Activated T-cell treated with anti-CD3 and anti-CD28 coated beads for 1 hour (primary cell): ENCODE measurements at places on chromosomes 3 and 15.

DNA sequence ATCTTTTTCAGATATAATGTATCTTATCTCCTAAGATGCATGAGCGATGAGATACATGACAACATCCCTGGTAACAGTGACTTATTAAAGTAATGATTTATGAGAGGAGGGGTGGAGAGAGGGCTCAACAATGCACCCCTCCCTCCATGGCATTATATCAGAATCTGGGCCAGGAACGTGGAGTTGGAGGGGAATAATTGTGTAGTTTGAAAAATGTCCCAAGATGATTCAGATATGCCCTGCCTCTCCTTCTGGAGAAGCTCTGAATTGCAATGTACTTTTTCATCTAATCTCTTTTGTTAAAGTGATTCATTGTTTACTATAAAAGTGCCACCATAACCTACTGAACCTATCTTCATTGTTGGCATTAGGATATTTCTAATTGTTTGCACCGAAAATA is 86.5 kb downstream of the FRMD4B start:
- DNase-seq = no peak

DNA sequence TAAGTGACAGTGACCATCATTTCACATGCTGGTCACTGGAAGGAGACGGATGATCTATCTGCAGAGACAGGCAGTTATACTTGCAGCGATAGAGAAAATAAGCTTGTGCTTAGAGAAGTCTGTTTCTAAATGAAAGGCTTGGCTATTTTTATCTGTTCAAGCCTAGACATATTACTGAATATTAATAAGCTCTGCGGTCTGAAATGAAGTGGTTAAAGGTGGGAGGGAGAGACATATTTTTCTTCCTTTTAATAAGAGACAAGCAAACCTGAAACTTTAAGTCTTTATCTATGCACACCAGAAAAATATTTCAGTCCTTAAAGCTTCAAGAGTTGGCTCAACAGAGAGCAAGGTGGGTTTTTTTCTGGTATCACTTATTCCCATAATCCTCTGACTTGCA is 99.0 kb downstream of the CD200R1L start:
- no peak for DNase-seq

- no peak for DNase-seq
These were observed 7.5 kb upstream of the ALAS1 start for GRCh38 chr3:52190294-52191074.

- DNase-seq = no peak
These were observed 43.8 kb downstream of the GABRB3 start for GRCh38 chr15:26729030-26729429.

DNA sequence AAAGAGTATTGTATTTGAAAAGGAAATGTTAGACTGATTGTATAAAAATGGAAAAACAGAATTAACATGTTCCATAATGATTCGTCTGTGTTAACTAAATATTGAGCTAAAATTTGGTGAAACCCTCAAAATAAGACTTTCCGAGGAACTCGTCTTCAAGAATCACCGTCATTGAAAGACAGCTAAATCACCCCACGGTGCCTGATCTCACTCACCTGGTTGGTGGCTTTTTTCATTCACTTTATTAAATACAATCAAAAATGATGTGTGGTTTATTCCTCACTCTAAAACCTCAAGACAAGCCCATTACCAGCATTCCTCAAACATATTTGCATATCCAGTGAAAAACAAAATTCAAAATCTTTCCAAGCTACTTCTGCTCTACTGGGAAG is 153.9 kb downstream of the FOXP1 start:
- DNase-seq = no peak

DNA sequence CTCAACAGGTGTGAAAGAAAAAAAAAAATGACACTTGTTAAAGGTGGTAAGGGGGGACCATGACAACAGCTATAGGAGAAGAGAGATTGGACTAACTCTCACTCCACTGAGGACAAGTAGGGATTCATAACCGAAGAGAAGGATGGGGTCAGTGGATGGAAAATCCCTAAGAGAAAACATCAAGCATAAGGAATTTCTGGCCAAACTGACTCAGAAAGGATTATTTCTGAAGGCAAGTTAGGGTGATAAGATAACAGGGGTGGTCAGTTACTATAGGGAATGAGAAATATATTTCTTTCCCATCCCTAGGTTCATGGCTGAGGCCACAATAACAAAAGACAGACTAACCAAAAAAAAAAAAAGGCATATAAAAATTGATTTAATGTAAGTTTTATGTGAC is 9.5 kb upstream of the RARB start:
- DNase-seq = no peak

DNA sequence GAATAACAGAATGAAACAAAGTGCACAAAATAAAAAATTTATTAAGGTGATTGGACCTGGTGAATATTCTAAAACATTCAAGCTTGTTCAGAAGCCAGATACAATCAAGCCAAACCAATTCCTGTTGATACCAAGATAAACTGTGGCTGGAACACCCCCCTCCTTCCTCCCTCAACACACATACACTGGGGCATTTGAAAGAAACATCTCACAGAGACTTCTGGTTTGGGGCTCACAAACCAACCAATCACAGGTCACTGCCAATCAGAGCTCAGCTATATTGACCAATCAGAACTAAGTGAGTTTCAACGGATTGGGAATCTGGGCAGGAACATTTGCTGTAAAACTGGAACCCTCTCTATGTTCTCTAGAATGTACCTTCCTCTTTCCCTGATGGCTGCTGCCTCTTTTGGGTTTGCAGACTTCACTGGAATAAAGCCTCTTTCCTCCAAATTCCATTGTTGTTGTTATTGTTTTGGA is 340.6 kb upstream of the GOLIM4 start:
- DNase-seq = no peak

DNA sequence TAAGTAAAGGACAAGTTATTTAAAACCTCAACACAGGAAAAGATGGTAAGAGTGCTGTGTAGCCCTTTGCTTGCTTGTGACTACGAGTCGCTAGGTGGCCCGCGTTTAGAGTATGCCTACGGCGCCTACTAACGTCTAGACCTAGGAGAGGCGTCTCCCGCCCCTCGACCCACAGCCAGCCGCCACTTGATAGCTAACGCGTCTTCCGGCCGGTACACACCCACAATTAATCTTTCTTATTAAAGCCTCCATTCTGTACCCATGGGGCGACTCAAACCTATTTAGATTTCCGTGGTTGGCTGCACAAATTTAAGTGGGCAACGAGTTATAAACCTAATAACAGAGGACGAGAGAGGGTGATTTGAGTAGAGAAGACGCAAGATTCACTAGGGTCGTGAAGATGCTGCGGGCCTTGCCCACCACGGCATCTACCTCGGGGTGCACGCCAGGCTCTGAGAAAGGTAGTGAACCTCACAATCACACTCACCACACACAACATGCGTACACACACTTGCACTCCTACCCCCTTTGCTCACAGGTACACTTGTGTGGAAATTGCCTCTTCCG is 12.0 kb downstream of the SOX2 start:
- no peak for DNase-seq

DNA sequence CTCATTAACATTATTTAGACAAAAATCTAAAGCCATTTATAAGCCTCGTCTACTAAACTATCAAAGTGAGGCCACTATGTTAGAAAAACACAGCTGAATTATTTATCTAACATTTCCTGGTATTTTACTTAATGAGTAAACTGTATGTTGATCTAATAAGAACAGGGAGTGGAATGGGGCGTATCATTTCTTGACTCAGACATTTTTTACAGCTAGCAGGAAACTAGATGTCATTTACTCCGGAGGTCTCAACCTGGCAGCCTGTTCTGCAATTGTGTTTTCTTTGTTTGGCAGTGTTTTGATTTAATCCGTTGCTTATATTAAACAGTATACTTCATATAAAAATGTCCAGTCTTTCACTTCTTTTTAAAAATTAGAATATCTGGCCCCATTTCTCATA is 79.1 kb upstream of the ABI3BP start:
- no peak for DNase-seq

GRCh38 chr3:29745232-29745870 is 464.5 kb downstream of the RBMS3 start:
- no peak for DNase-seq

DNA sequence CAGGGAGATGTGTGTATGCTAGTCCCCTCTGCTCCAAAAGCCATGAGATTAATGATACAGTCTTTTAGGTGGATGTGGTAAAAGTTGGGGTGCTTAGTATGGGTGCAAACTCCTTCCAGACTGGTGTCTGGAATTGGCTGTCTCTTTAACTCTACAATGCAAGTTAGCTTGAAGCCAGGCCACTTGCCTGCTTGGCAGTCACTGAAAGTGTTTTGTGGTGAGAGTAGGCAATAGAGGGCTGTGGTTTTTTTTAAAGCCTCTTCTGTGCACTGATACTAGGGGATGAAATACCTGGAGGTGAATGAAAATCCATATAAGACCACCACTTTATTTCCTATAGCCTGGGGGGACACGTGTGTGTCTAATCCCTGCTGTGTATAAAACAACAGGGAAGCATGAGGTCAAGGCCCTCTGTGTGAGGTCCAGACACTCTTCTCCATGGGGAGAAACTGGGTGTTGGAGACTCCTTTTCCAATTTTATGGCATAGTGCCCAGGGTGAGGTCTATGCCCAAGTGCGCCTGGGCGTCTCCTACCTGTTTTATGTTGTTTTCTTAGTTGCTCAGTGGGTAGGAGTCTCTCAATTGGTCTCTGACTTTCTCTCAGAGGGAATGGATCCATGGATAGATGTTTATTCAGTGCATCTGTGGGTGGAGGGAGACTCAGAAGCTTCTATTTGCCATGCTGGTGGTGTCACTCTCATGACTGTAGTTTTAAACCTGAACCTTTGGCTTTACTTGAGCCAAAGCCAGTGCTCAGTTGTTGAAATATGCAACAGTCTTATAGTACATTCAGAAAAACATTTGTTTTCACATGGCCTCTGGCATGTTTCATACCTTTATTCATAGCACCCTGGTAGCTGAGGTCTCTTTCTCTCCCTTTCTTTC is 327.8 kb upstream of the ATP11B start:
- DNase-seq = no peak

DNA sequence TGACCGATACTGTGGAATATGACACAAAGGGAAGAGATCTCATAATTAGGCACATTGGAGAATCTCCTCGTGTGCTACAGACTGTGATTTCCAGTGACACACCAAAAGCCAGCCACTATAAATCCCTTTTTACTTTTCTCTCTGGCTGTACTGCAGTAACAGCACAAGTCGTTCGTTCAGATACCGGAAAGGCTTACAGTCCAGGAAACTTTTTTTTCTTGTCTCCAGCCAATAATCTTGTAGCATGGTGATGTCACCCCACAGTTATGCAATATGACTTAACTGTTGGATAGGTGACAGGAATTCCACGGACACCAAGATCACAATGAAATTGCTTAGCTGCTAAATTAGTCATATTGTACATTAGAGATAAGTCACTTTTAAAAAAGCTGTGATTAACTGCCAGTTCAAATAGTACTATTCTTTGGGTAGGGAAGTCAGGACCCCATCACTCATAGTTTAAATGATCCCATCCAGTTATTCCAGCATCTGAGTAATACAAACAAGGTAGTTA is 36.3 kb upstream of the TSC22D2 start:
- DNase-seq = no peak
